ENCODE measurements at places on chromosomes 5 and 9.

DNA sequence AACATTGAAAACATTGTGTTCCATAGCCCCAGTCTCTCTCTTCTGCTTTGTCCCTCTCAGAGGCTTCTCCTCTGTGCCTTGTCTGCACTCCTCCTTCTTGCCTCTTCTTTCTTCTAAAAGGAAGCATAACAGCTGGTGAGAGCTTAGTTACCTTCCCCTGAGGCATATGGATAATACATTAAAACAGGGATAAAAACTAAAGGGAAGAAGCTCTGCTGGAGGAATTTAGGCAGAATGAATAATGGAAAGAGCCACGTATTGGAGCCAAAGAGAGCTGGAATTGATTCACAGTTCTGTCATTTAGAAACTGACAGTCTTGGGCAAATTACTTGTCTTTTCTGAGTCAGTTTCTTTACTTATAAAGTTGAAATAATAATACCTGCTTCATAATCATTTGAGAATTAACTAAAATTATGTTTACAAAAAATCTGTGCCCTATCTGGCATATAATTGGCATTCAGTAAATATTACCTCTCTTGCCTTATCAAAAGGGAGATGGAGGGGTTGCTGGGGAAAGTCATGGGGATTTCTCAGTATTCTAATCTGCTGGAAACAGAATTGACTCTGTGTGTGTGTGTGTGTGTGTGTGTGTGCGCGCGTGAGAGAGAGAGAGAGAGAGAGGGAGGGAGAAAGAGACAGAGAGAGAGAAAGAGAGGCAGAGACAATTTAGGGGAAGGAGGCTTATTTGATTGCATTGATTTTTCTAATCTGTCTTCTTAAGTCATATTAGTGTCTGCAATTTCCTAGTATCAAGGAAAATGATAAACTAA is 20.2 kb downstream of the ZNF474 start:
- DNase-seq, result no peak

- no peak for DNase-seq
Observed at GRCh38 chr5:179185941-179186411, 125.8 kb downstream of the ZNF354C start.

GRCh38 chr9:135069558-135070197 is 17.8 kb upstream of the OLFM1 start:
- no peak for DNase-seq

DNA sequence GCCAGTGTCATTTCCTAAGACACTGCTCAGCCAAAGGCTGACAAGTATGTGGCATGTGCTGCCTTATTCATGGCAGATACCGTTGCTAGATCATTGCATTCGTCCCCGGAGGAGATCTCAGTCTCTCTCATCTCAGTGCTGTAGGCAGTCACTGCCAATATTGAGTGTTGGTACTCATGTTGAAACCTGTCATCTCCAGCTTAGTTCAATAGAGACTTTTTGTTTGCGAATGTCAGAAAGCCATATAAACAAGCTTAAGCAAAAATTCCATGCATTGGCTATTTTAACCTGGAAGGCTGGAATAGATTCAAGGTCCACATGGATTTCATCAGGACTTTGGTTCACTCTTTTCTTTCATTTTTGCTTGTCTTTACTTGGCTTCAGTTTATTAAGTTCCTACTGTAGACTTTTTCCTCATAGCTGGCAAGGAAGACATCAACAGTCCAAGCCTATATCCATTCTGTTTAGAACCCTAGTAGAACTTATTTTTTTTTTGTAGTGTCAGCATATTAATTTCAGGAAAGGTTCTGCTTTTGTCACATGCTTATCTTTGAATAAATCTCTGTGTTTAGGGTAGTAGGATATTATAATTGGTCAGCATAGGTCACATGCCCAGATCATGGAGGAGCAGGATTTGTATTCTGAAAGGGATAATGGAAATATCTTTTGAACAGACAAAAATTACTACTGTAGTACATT is 66.8 kb downstream of the FCHO2 start:
- no peak for DNase-seq

- DNase-seq, result no peak
Observed at GRCh38 chr5:60453186-60453976, 246.6 kb downstream of the DEPDC1B start.

DNA sequence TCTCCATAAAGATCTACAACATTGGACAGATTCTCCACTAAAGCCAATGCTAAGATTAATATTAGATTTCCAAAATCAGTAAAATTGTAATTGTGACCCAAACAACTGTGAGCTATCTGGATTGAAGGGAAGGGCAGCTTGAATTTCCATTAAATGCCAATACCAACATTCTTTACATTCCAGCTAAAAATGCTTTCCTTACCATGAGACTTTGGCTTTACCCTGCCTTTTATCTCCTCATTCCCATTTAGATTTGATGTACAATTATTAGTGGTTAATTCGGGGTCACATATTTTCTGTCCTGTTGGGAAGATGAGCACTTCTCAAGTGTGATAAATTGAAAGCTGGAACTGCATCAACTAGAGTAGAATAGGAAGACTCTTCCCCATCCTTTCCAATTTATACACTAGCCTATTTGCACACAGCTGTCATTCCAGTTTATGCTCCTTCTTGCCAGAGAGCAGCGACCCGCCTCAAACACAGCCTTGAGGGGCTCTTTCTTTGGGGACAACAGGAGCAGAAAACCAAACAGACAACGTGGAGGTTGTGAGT is 33.1 kb upstream of the MYOT start:
- DNase-seq, result no peak

GRCh38 chr9:89922099-89922498 is 317.3 kb downstream of the GADD45G start:
- no peak for DNase-seq

- DNase-seq, result no peak
Observed at GRCh38 chr9:107219486-107220077, 63.5 kb upstream of the RAD23B start.
